ENCODE measurements at places on chromosomes 13 and 19. TPM values are rescaled to one million over a fixed set of nuclear protein-coding genes. Genes with fewer than 3 reads are reported as not detected.
A peak's percentile ranks its signal among the peaks of the same experiment; 100 is the strongest.

DNA sequence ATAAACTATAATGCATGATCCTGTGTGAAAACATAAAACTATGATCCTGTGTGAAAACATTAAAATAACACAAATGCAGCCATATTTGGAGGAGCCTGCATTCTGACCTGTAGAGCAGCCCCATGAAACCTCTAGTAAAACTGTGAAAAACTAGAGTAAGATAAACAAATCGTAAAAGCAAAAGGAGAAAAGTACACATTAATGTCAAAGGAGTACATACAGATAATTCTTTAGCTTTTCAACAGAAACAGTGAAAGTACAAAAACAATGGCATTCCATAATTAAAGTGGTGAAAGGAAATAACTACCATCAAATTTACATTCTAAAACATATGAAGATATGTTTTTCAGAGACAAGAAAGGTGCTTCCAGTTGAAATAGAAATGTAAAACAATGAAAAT lies 1267.2 kb downstream of the SLITRK1 start:
- H3K4me1 ChIP-seq, result no peaks in the 10 kb centered on the region
- no peak overlapping the region for H3K27ac ChIP-seq
- DNase-seq, result no peak
- no peak overlapping the region for H3K4me3 ChIP-seq

DNA sequence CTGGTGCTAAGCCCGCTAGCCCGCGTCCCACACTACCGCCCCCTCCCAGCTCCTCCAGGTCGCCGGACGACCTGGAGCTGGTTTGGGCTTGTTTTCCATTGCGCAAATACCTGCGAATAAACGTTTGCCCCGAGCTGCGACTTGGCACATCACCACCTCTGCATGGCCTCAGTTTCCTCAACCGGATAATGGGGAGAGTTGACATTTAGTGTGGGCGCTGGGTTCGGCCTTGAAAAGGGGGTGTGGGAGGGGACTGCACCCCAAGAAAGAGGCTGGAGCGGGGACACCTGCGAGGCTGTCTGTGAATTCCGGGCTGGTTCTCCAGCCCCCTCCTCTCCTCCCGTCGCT lies 11.0 kb upstream of the JUND start:
- no peaks in the 10 kb centered on the region for H3K27me3 ChIP-seq
- peak overlapping the region; percentile 45 for H3K4me3 ChIP-seq
- H3K4me1 ChIP-seq, result peaks cover 31% of the 10 kb centered on the region
- DNase-seq, result no peak
- H3K36me3 ChIP-seq, result no peaks in the 10 kb centered on the region

DNA sequence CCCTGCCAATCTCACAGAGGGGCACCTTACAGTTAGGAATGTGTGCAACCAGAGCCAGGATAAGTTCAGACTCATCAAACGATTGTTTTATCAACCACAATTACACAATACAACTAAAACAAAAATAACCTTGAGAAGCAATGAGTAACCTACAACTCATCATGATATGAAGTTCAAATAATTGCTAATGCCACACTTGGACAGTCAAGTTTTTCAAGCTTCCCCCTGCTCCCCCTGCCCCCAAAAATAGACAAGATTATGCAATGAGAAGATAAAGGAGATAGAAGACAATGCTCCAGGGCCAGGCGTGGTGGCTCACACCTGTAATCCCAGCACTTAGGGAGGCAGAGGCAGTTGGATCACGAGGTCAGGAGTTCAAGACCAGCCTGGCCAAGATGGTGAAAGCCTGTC lies 13.6 kb upstream of the KPNA3 start:
- no peak overlapping the region for H3K27ac ChIP-seq
- no peaks in the 10 kb centered on the region for H3K4me1 ChIP-seq
- peaks cover 14% of the 10 kb centered on the region for H3K27me3 ChIP-seq
- no peak for DNase-seq

- no peak overlapping the region for H3K27ac ChIP-seq
- H3K36me3 ChIP-seq, result no peaks in the 10 kb centered on the region
- H3K4me3 ChIP-seq, result no peak overlapping the region
- no peak for DNase-seq
- H3K27me3 ChIP-seq, result no peaks in the 10 kb centered on the region
Observed at GRCh38 chr13:58051807-58052375, 420.3 kb downstream of the PCDH17 start.

- H3K36me3 ChIP-seq, result no peaks in the 10 kb centered on the region
- peaks cover 11% of the 10 kb centered on the region for H3K4me1 ChIP-seq
- H3K27ac ChIP-seq, result peak overlapping the region; percentile 78
- no peaks in the 10 kb centered on the region for H3K27me3 ChIP-seq
- no peak for DNase-seq
Observed at GRCh38 chr19:45995715-45996385, 583 bp downstream of the CCDC61 start.

DNA sequence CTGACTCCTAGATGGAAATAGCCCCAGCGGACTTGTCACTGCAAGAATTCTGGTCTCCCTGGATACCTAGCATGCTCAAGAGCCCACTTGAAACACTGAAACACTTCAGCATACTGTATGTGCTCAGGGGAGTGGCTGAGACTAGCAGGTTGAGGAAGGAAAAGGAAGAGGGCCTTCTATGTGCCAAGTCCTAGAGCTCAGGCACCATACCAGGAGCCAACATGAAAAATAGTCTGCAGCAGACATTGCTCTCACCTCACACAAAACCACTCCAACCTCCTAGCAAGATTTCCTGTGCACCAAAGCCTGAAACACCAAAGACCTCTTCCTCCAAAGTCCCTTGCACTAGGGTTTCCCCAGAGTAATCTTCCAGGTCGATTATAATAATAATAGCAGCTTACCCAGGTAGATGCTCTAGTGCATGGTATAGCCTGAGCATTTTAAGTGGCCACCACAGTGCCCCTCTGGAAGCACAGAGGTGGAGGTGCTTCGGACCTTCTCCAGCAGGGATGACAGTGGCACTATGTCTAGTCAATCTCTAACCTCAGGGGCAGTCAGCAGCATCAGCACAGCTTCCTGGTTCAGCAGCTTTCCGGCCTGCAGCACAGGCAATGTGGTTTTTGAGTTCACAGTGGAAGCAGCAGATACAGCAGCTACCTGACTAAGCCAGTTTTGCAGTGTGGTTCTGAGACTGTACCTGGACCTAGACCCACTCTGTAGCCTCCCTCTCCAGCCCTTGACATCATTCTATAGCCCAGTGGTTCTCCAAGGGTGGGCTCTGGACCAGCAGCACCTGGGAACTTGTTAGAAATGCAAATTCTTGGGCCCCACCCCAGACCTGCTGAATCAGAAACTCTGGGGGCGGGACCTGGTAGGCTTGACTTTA lies 45.6 kb upstream of the UBE2L5 start:
- H3K4me1 ChIP-seq, result peaks cover 59% of the 10 kb centered on the region
- no peaks in the 10 kb centered on the region for H3K27me3 ChIP-seq
- H3K4me3 ChIP-seq, result peak overlapping the region; percentile 3
- peak overlapping the region; percentile 81 for H3K27ac ChIP-seq
- no peaks in the 10 kb centered on the region for H3K36me3 ChIP-seq

- no peak for DNase-seq
- no peaks in the 10 kb centered on the region for H3K36me3 ChIP-seq
- H3K4me1 ChIP-seq, result peaks cover 7% of the 10 kb centered on the region
- H3K4me3 ChIP-seq, result no peak overlapping the region
- H3K27ac ChIP-seq, result no peak overlapping the region
Observed at GRCh38 chr13:48782429-48782840, 128.7 kb downstream of the CYSLTR2 start.

CYP4F2 gene
- total RNA-seq, result not detected

SOX1 gene
- not detected for total RNA-seq

All from spleen (tissue), 13 donors.